ENCODE measurements at places on chromosomes 2 and 18. TPM values are rescaled to one million over a fixed set of nuclear protein-coding genes. Genes with fewer than 3 reads are reported as not detected.

Gene GBX2
- 3.6 TPM for total RNA-seq

Gene M1AP
- total RNA-seq = not detected

Gene CTAGE1
- not detected for total RNA-seq

Gene SERPINB4
- total RNA-seq = not detected

Gene ALPG
- total RNA-seq = not detected

Gene PPP1R7
- total RNA-seq = 60.8 TPM

Gene EGR4
- total RNA-seq = not detected

Gene STPG4
- 0.53 TPM for total RNA-seq

Gene FBLN7
- total RNA-seq = 2.1 TPM

Gene LRP1B
- 0.07 TPM for total RNA-seq

Gene CKAP2L
- 25.2 TPM for total RNA-seq

Gene MITD1
- 29.8 TPM for total RNA-seq

Gene ARHGAP28
- total RNA-seq = 23.4 TPM

Gene TXNDC2
- total RNA-seq = not detected

Gene GALNT13
- not detected for total RNA-seq

Gene FBXO41
- 1.2 TPM for total RNA-seq

Gene AGXT
- not detected for total RNA-seq

Gene GPC1
- total RNA-seq = 23.9 TPM

Gene POTEI
- 0.16 TPM for total RNA-seq

Gene POTEE
- 0.21 TPM for total RNA-seq

Measured in endothelial cell of umbilical vein (primary cell).